ENCODE measurements at places on chromosomes 3 and 15. TPM values are rescaled to one million over a fixed set of nuclear protein-coding genes. Genes with fewer than 3 reads are reported as not detected.

DNA sequence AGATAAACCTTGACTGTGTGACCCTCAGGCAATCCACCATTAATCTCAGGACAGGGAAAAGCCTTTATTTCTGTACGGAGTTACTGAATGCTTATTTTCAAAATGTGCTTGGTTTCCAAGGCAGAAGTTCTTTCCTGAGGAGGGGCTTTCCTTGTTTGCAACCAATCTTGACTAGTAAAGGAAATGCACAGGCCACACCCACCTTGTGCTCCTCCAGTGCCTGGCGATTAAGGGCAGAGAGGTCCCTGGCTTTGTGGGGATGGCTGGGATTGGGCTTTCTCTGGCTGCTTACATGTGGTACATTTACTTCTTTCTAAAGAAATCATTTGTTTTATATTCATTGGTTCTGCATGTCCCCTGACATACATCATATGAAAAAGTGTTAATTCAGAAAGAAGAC is 47.8 kb downstream of the ZNF621 start:
- no peak for DNase-seq

DNA sequence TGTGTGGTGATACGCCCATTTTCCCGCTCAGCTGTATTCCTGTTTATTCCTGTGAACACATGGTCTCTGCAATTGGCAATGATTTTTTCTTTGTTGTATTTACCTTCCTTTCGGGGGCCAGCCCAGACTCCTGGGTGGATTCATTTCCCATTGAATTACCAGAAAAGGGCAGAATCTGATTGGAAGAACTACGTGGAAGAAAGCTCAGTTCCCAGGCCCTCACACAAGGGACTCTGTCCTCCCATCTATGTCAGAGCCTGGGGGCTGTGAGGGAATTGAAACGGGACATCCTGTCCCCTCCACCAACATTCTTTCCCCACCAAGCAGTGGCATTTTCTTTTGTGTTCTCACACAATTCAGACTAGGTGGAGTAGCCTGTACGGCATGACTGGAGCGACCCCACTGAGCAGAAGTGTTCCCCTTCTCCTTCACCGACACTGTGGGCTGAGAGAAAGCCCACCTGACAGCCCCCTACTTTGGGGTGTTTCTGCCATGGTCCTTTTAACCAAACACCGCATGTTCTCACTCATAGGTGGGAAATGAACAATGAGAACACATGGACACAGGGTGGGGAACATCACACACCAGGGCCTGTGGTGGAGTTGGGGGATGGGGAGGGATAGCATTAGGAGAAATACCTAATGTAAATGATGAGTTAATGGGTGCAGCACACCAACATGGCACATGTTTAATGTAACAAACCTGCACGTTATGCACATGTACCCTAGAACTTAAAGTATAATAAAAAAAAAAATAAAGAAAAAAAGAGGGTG is 32.1 kb upstream of the RFTN1 start:
- DNase-seq: no peak

GRCh38 chr15:39084674-39085530 is 496.0 kb upstream of the THBS1 start:
- DNase-seq: no peak

DNA sequence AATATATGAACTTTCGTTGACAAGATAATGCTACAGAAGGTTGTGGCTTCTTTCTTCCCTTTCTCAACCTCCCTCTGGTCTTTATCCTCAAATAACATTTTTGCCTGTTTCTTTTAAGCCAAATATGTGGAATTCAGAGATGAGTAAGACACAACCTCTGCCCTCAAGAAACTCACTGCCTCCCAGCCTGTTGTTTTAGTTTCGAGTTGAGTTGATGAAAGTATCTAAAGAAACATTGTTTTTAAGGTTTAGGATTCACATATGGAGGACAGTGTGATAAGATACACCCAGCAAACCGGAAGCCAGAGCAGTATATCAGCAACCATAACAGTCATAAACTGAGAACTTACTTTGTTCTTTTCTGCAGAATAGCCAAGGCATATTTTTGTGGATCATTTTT is 218.6 kb downstream of the THSD4 start:
- no peak for DNase-seq

GRCh38 chr3:186824430-186825139 is 17.9 kb upstream of the ADIPOQ start:
- DNase-seq: no peak

GRCh38 chr3:19016851-19017250 is 131.5 kb upstream of the KCNH8 start:
- DNase-seq: no peak

DNA sequence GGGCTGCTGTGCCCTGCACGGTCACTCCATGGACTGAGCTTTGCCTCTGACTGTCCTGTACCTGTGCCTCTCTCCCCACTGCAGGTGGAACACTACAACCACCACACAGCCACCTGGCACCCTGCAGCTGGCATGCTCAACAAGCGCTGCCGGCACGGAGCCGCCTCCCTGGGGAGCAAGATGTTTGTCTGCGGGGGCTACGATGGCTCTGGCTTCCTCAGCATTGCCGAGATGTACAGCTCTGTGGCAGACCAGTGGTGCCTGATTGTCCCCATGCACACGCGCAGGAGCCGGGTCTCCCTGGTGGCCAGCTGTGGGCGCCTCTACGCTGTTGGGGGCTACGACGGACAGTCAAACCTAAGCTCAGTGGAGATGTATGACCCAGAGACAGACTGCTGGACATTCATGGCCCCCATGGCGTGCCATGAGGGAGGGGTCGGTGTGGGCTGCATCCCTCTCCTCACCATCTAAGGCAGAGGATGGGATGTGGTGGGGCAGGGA is 37.3 kb upstream of the PTPN23 start:
- no peak for DNase-seq

DNA sequence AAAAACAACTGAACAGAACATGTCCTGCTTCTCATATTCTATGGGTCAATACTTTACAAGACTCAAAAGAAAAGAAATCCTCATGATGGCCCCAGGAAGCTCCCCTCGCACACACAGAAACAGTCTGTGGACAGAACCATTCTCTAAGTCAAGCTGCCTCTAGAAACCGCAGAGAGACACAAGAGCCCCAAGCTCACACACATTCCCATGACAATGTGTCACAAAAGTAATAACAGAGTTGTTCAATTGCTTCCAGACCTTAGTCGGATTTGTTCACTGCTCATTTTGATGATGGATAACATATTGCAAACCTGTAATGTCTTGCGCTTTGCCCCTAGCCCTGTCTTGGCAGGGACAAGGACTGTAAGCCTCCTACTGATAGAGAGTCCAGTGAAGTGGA is 60.9 kb downstream of the UMPS start:
- DNase-seq: no peak

- DNase-seq: no peak
These were observed 76.1 kb upstream of the ACAD9 start for GRCh38 chr3:128803307-128803706.

DNA sequence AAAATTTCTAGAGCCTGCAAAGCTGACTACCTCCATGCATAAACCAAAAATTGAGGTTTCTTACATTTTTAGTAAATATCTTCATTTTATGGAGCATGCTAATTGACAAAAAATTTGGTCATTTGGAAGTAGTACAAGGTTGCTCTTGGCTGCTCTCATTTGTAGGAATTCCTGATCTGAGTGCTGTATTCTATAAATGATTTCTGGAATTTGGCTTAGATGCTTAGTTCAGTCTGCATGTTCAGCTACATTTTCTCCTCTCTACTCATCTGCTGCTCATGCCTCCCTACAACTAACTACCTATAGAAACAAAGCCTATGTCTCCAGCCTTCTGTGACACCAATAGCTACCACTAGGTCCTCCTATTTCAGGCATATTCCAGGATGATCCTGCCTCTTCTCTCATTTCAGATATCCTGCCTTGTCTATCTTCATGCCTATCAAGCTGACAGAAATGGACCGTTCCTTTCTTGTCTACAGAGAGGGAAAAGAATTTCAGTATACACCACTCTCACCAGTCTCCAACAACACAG is 901.1 kb downstream of the TBL1XR1 start:
- DNase-seq: no peak

- no peak for DNase-seq
These were observed 72.0 kb downstream of the TFG start for GRCh38 chr3:100781301-100781700.

- no peak for DNase-seq
These were observed 115.9 kb downstream of the VPS8 start for GRCh38 chr3:184927796-184928315.

DNA sequence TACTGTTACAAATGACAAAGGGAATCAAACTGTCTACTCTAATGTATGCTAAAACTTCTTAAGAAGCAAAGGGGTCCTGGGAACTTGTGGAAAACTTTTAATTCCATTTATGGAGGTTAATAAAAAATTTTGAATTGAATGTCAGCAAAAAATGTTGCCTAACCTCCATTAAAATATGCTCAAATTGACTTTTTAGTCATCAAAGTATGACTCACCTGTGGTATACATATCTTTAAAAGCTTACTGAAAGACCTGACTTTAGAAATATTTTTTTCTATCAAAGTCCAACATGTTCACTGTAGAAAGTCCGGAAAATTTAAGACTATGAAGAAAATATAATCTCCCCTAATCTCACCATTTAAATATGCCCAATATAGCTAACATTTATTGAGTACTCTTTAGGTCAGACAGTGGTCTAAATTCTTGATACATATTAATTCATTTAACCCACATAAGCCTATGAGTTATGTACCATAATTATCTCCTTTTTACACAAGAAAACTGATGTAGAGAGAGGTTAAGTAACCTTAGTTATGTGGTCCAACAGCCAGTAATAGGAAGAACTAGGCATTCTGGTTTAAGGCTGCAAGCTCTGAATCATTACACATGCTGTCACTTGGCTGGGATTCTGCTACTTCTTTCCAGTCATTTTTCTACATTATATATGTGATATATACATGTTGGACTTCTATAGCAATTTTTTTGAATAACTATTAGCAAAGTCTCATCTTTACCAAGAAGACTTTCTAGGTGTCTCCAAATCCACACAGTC is 83.6 kb downstream of the PDZRN3 start:
- DNase-seq: no peak

DNA sequence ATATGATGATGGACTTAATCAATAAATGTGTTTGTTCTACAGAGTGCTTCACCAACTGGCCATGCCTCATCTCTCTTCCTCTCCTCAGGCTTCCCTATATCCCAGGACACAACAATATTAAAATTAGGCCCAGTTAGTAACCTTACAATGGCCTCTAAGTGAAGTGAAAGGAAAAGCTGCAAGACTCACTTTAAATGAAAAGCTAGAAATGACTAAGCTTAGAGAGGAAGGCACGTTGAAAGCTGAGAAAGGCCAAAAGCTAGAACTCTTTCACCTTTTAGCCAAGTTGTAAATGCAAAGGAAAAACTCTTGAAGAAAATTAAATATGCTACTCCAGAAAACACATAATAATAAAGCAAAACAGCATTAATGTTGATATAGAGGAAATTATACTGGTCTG is 1010.3 kb downstream of the NAALADL2 start:
- no peak for DNase-seq

DNA sequence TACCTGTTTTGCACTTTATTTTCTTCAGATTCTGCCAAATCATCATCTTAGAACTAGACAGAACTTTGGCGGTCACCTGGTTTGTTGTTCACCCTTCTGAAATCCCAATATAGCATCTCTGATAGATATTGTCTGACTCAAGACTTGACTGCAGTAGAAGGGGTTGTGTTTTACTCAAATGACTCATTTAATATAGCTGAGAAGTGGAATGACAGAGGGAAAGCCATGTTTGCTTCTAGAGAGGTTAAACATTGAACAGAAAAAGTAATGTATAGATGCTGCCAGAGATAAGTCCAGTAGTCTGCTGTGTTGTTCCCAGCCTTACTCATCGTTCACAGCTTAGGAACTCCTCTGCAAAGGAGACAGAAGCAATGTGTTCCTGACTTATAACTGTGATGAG is 402.0 kb downstream of the AGBL1 start:
- no peak for DNase-seq

DNA sequence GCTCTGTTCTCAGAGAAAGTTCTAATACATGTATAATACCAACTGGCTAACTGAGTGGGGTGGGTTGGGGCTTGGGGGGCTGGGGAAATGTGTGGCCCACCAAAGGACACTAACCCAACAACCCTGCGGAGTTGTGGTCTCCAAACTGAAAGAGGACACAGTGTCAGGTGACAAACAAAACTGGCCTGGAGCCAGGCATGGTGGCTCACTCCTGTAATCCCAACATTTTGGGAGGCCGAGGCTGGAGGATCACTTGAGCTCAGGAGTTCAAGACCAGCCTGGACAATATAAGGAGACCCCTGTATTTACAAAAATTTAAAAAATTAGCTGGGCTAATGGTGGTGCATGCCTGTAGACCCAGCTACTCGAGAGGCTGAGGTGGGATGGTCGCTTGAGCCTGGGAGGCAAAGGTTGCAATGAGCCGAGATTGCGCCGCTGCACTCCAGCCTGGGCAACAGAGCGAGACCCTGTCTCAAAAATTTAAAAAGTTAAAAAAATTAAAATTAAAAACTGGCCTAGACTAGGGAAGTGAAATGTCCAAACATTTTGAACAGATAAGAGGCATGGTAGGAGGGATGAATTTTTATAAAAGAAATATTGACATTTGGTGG is 31.7 kb upstream of the SRP14 start:
- no peak for DNase-seq

DNA sequence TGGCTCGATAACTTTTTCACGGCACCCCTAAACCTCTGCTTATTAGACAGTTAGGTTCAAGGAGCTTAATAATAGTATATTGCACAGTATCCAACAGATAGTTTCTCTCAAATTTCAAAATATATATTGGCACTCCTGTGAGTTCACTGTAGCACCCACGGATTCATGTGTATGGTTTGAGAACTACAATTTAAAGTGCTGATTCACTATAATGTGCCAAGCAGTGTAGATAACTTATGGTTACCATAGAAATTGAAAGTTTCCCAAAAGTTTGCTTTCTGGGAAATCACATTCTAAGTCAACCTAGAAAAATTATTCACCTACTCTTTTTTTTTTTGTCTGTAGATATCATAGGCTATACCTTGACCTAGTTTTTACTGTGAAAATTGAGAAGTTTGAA is 86.6 kb downstream of the GAP43 start:
- DNase-seq: no peak

- DNase-seq: no peak
These were observed 68.1 kb downstream of the NOX5 start for GRCh38 chr15:69082554-69082953.

- no peak for DNase-seq
These were observed 44.8 kb downstream of the CEMIP start for GRCh38 chr15:80823995-80824394.

DNA sequence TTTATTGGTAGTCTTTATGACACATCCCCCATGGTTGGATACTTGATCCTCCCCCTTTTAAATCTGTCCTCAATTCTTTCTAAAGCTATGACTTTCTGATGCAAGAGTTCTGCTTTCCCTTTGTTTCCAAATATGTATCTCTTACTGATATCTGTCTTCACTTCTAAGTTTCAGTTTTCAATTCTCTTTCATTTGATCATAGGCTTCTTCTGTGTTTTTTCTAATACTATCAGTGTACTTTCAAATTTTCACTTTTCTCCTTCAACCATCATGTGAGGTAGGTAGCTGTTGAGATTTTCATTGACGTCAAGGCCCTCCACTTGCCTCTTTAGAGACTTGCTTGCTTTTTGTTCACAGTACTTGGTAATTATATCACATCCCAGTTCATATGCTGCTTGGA is 436.5 kb downstream of the CNTN4 start:
- DNase-seq: no peak

LSAMP gene
- total RNA-seq: not detected

CPN2 gene
- total RNA-seq: not detected

ONECUT1 gene
- total RNA-seq: not detected

CHL1 gene
- total RNA-seq: not detected

TRPM1 gene
- not detected for total RNA-seq

FBXL22 gene
- total RNA-seq: 2.2 TPM

PRSS50 gene
- not detected for total RNA-seq

PLSCR2 gene
- 0.76 TPM for total RNA-seq

IL16 gene
- 400 TPM for total RNA-seq
